Body of pancreas (tissue), 4 donors: ENCODE measurements at places on chromosomes 2 and 18. TPM values are rescaled to one million over a fixed set of nuclear protein-coding genes. Genes with fewer than 3 reads are reported as not detected.
A peak's percentile ranks its signal among the peaks of the same experiment; 100 is the strongest.

Gene CFC1
- 24.7 TPM for total RNA-seq

Gene BOLL
- total RNA-seq, result not detected

- no peaks in the 10 kb centered on the region for H3K27me3 ChIP-seq
- H3K36me3 ChIP-seq, result no peaks in the 10 kb centered on the region
- peaks cover 9% of the 10 kb centered on the region for H3K4me1 ChIP-seq
Observed at GRCh38 chr2:24787532-24787931, 5.7 kb downstream of the PTRHD1 start.

Gene ADRA2B
- total RNA-seq, result under 0.01 TPM

Gene IL36A
- not detected for total RNA-seq

Gene TMEM37
- 19.1 TPM for total RNA-seq

- no peak overlapping the region for H3K27ac ChIP-seq
- no peak for DNase-seq
- H3K4me1 ChIP-seq, result no peaks in the 10 kb centered on the region
- H3K4me3 ChIP-seq, result no peak overlapping the region
- H3K36me3 ChIP-seq, result no peaks in the 10 kb centered on the region
Observed at GRCh38 chr2:175461839-175462238, 280.3 kb upstream of the ATP5MC3 start.

- DNase-seq, result no peak
- no peaks in the 10 kb centered on the region for H3K36me3 ChIP-seq
- H3K4me3 ChIP-seq, result no peak overlapping the region
Observed at GRCh38 chr2:48852938-48853337, 97.4 kb upstream of the LHCGR start.

GRCh38 chr2:215002500-215002899 is 135.9 kb downstream of the ABCA12 start:
- no peaks in the 10 kb centered on the region for H3K4me1 ChIP-seq
- H3K27ac ChIP-seq, result no peak overlapping the region
- H3K27me3 ChIP-seq, result no peaks in the 10 kb centered on the region
- DNase-seq, result peak; percentile 26

- no peak overlapping the region for H3K27ac ChIP-seq
- DNase-seq, result no peak
- no peaks in the 10 kb centered on the region for H3K27me3 ChIP-seq
- no peaks in the 10 kb centered on the region for H3K36me3 ChIP-seq
Observed at GRCh38 chr2:16031848-16032159, 91.5 kb downstream of the MYCN start.

DNA sequence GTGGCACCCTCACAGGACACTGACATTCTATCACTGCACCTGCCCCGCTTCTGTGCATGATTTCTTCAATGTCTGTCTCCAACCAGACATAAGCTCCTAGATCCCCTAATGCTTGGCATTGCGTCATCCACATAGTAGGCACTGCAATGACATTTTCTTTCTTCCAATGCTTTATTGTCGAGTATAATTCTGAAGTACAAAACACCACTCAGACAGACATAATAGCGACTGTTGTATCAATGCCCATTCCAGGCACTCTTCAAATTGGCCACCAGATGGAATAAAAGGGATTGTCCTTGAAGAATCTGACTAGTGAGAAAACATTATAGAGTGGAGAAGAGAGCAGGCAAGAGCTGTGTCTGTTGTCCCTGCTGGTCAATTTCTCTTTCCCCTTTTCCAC is 89.0 kb downstream of the LPIN1 start:
- no peak overlapping the region for H3K4me3 ChIP-seq
- H3K36me3 ChIP-seq, result no peaks in the 10 kb centered on the region
- H3K4me1 ChIP-seq, result peaks cover 4% of the 10 kb centered on the region
- H3K27ac ChIP-seq, result no peak overlapping the region
- no peak for DNase-seq

GRCh38 chr2:204860274-204860673 is 315.0 kb downstream of the PARD3B start:
- DNase-seq, result peak; percentile 6
- no peak overlapping the region for H3K4me3 ChIP-seq
- H3K27me3 ChIP-seq, result no peaks in the 10 kb centered on the region
- H3K36me3 ChIP-seq, result no peaks in the 10 kb centered on the region
- H3K27ac ChIP-seq, result no peak overlapping the region

DNA sequence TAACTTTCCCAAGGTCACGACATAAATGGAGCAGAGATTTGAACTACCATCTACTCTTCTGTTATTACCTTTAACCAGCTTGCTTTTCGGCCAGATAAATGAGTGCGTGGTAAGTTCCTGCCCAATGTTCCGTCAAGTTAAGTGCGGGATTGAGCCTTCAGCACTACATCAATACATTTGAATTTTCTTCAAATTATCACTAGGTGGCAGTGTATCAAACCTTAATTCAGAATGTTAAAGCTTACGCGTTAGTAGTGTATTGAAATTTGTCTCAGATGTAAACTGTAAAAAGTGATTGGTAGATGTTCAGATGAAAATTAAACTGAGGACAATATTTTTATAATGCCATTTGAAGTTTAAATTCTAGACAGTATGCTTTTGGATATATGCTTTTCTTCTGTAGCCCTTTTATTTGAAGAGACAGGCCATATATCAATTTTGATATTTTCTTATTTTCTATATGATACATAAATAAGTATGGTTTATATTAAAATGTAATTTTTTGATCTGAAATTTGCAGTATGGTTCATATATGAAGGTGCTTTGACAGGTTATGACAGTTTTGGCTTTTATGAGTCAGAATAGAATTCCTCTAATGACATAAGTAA is 681.3 kb downstream of the ADCYAP1 start:
- H3K4me3 ChIP-seq, result no peak overlapping the region
- H3K27ac ChIP-seq, result no peak overlapping the region
- no peak for DNase-seq
- H3K27me3 ChIP-seq, result no peaks in the 10 kb centered on the region

DNA sequence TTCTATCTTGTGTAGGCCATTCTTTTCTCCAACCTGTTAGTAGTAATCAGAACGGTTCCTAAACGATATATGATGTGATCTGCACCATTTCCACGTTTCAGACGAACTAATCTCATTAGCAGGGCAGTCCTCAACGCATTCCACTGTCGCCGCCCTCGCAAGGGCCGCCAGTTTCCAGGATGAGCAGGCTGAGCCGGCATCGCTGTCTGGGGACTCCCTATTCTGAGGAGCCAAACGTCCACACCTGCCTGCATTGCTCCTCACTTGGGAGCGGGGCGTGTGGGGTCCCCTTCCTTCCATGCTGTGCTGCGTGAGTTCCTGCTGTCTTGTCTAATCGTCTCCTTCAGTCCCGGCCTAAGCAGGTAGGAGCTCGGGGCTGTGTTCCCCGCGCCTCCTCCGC is 76.6 kb downstream of the PSMG2 start:
- H3K4me3 ChIP-seq, result no peak overlapping the region
- H3K27ac ChIP-seq, result no peak overlapping the region
- H3K36me3 ChIP-seq, result no peaks in the 10 kb centered on the region
- no peaks in the 10 kb centered on the region for H3K4me1 ChIP-seq

DNA sequence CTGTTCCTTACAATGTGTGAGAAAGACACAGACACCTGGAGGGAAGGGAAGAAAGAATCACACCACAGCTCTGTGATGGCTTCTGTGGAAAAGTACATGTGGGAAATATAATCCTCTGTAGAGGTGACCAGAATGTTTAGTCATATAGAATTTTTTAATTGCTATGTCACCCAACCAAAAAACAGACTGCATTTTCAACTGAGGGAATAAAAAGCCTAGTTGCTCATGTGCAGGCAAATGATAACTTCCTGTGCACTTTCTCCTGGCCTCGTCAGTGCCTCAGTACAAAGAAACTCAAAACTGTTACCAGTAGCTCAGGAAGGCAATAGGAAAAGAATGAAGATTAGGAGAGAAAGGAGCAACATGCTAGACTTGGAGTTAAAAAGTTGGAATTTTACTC is 326.8 kb downstream of the OSR1 start:
- no peaks in the 10 kb centered on the region for H3K36me3 ChIP-seq
- no peaks in the 10 kb centered on the region for H3K27me3 ChIP-seq
- peaks cover 10% of the 10 kb centered on the region for H3K4me1 ChIP-seq

DNA sequence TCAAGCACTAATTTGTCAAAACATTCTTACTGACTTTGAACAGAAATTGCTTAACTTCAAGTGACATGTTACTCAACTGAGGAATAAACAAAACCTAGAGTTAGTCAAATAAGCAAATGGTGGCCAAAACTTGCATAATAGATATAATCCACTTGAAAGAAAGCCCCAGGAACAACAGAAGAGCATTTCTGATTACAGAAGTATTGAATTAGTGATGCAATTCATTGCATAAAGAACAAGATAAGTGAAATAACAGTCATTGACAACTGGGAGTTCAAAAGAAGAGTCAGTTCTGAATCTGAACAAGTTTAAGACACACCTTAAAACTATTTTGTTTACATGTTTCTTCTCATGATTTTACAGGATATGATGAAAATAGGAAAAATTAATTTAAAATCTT is 30.8 kb downstream of the COBLL1 start:
- no peak overlapping the region for H3K4me3 ChIP-seq
- no peak for DNase-seq
- no peaks in the 10 kb centered on the region for H3K36me3 ChIP-seq
- H3K27ac ChIP-seq, result no peak overlapping the region
- H3K4me1 ChIP-seq, result peaks cover 60% of the 10 kb centered on the region
- no peaks in the 10 kb centered on the region for H3K27me3 ChIP-seq

DNA sequence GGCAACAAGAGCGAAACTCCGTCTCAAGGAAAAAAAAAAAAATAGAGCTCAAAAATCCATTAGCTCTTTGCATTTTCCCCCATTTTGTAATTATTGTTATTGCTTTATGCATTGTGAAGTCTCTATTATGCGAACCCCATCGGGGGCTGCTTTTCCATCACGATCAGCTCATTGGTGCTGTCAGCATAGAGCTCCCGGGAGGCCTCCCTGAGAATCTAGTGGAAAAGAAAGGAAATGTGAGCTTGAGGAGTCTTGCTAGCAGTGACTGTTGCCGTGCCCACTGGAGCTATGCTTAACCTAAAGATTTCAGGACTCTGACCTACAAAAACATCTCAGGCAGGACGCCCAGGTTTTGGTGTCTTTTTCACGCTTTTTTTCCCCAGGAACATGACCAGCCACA is 102.6 kb upstream of the NDUFV2 start:
- no peaks in the 10 kb centered on the region for H3K4me1 ChIP-seq
- no peak for DNase-seq
- no peak overlapping the region for H3K27ac ChIP-seq
- no peak overlapping the region for H3K4me3 ChIP-seq

GRCh38 chr2:59047373-59047995 is 806.4 kb upstream of the FANCL start:
- H3K27me3 ChIP-seq, result no peaks in the 10 kb centered on the region
- H3K27ac ChIP-seq, result no peak overlapping the region
- DNase-seq, result no peak

- no peaks in the 10 kb centered on the region for H3K36me3 ChIP-seq
- H3K27me3 ChIP-seq, result no peaks in the 10 kb centered on the region
- H3K27ac ChIP-seq, result no peak overlapping the region
Observed at GRCh38 chr2:231104115-231104713, 20.6 kb downstream of the HTR2B start.

Gene EML4
- total RNA-seq, result 37.4 TPM

GRCh38 chr2:55865096-55865835 is 58.3 kb downstream of the EFEMP1 start:
- no peak overlapping the region for H3K27ac ChIP-seq
- H3K4me3 ChIP-seq, result no peak overlapping the region
- H3K4me1 ChIP-seq, result peaks cover 4% of the 10 kb centered on the region
- no peak for DNase-seq
- H3K36me3 ChIP-seq, result no peaks in the 10 kb centered on the region

GRCh38 chr2:44562737-44563136 is 201.0 kb downstream of the CAMKMT start:
- no peaks in the 10 kb centered on the region for H3K27me3 ChIP-seq
- DNase-seq, result no peak
- no peak overlapping the region for H3K27ac ChIP-seq
- no peaks in the 10 kb centered on the region for H3K36me3 ChIP-seq

DNA sequence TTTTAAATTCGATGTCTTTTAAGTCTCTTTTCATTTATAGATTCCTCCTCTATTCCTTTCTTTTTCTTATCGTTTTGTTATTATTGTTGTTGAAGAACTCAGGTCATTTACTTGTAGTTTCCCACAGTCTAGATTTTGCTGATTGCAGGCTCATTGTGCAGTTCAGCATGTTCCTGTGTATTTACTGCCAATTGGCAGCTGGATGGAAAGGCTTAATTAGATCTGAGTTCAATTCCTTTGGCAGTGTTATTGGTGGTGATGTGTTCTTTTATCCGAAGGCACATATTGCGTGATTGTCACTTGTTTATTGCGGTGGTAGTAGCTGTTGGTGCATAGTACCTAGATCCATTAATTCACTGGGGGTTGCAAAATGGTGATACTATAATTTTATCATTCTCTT is 180.7 kb downstream of the BABAM2 start:
- no peak overlapping the region for H3K4me3 ChIP-seq
- H3K27me3 ChIP-seq, result no peaks in the 10 kb centered on the region
- H3K27ac ChIP-seq, result no peak overlapping the region
- H3K4me1 ChIP-seq, result no peaks in the 10 kb centered on the region
- DNase-seq, result no peak

GRCh38 chr2:170886386-170886785 is 42.7 kb upstream of the GORASP2 start:
- H3K27me3 ChIP-seq, result no peaks in the 10 kb centered on the region
- no peaks in the 10 kb centered on the region for H3K4me1 ChIP-seq
- H3K27ac ChIP-seq, result no peak overlapping the region
- no peaks in the 10 kb centered on the region for H3K36me3 ChIP-seq

- no peaks in the 10 kb centered on the region for H3K27me3 ChIP-seq
- no peak overlapping the region for H3K4me3 ChIP-seq
- H3K4me1 ChIP-seq, result no peaks in the 10 kb centered on the region
- no peak for DNase-seq
Observed at GRCh38 chr2:170339322-170339721, 161.4 kb downstream of the MYO3B start.

DNA sequence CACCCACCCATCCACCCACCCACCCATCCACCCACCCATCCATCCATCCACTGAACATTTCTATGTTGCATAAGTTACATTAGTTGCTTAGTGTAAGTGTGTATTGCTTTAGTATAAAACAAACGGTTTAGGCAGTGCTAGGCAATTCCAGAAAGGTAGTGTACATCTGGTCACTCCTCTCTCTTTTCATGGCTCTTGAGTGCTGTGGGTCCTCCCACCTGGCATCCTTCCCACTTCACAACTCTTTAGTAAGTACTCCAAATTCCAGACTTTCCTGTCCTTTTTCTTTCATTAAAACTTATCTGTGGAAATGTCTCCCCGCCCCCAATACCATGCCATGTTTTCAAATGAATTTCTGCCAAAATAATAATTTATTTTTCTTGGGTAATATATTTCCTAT is 122.5 kb downstream of the PLEKHM3 start:
- H3K27ac ChIP-seq, result no peak overlapping the region
- H3K4me3 ChIP-seq, result no peak overlapping the region
- H3K4me1 ChIP-seq, result peaks cover 19% of the 10 kb centered on the region
- no peaks in the 10 kb centered on the region for H3K27me3 ChIP-seq
- DNase-seq, result peak; percentile 28
- H3K36me3 ChIP-seq, result no peaks in the 10 kb centered on the region

DNA sequence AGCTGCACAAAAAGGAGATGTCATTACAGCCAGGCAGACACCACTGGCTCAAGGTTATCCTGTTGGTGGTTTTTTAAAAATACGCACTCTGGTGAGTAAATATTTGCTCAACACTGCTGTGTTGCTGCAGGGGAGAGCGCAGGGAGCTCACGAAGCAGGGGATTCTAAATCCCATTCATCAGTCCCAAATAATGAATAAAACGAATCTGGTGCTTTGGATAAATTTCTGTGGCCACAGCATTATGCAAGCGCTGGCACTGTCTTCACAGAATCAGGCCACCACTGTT is 256.2 kb downstream of the HDAC4 start:
- no peak overlapping the region for H3K4me3 ChIP-seq
- no peaks in the 10 kb centered on the region for H3K36me3 ChIP-seq
- no peaks in the 10 kb centered on the region for H3K4me1 ChIP-seq
